ENCODE measurements at places on chromosomes 7 and 10. TPM values are rescaled to one million over a fixed set of nuclear protein-coding genes. Genes with fewer than 3 reads are reported as not detected.

ELFN1 gene
- total RNA-seq, result 4.6 TPM

GRCh38 chr7:127393368-127394058 lies 1.0 kb upstream of the ZNF800 start:
- peak overlapping the region; percentile 94 for H3K4me3 ChIP-seq
- no peak overlapping the region for H3K27ac ChIP-seq
- peaks cover 18% of the 10 kb centered on the region for H3K36me3 ChIP-seq
- peaks cover 27% of the 10 kb centered on the region for H3K27me3 ChIP-seq

DNA sequence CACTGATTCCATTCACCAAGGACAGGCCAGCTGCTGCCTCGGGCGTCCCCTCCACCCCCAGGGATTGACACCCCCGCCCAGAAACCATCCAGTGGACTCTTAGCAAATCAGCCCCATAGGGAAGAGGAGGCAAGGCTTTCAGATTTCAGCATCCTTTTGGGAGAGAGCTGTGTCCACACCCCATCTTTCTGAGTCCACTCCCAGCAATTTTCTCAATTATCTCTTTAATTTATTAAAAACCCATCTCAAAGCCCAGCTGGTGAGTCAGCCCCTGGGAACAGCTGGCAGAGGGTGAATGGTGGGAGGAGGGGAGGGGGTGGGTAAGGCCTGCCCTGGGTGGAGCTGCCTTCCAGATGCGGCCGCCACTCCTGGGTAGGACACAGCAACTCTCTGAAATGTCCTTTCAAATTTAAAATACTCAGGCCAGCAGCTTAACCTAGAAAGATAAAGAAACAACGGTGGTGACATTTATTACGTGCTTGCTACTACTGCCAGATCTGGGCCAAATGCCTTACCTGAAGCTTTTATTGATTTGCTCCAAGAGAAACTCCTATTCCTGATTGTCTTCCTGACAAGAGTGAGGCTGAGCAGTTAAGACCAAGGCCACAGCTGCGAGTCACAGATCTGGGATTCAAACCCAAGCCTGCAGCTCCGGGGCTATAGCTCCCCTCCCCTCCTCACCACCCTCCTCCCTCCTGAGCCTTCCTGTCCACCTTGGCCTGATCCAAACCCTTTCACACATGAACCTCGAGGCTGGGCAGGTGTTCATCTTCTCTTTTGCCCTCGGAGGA lies 120.4 kb downstream of the RGS10 start:
- H3K4me1 ChIP-seq, result no peaks in the 10 kb centered on the region
- no peak for DNase-seq
- H3K27ac ChIP-seq, result no peak overlapping the region
- no peak overlapping the region for H3K4me3 ChIP-seq
- no peaks in the 10 kb centered on the region for H3K27me3 ChIP-seq
- H3K36me3 ChIP-seq, result no peaks in the 10 kb centered on the region

DNA sequence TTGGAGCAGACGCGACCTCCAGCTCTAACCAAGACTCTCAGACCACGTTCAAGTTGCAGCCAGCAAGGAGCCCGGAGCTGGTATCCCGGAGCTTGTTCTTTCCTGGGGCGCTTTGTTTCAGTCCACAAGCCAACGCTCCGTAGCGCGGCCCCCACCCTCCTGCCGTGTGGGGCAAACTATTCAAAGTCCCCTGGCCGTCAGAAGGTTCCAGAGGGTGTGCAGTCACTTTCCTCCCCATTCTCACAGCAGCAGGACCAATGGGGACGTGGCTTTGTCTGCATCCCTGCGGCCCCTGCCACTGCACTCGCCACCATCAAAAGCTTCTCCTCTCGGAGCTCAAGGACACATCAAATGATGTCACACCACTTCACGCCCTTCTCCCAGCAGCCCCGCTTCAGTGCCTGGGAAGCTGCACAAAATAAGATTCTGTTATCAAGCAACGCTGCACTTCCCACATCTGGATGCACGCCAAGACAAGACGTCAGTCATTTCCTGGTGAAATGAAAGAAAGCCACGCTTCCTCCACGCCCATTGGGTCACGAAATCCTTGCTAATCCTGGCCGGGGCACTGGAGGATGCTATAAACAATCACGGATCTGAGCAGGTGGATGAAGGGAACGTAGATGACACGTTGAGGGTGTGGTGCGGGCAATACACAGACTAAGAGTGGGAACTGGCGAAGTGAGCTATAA lies 348.2 kb downstream of the PTPRN2 start:
- no peak overlapping the region for H3K27ac ChIP-seq
- no peaks in the 10 kb centered on the region for H3K4me1 ChIP-seq
- H3K27me3 ChIP-seq, result no peaks in the 10 kb centered on the region

CALCR gene
- 16.8 TPM for total RNA-seq

DNA sequence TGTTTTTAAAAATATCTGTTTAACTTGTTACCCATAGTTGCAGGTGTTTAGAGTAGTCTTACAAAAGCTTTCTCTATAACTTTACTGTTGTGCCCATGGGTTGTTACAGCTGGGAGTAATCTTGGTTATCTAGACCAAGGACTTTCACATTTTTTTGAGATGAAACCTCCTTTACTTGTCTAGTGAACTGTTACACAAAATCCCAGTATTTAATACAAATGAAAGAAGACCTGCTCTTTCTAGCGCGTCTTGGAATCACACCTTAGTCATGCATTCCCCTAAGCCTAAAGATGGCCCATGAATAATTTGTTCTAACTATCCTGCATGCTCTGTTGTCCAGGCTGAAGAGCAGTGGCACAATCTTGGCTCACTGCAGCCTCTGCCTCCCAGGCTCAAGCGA lies 38.0 kb downstream of the CSGALNACT2 start:
- H3K4me3 ChIP-seq, result no peak overlapping the region
- H3K4me1 ChIP-seq, result no peaks in the 10 kb centered on the region
- no peak for DNase-seq
- no peaks in the 10 kb centered on the region for H3K27me3 ChIP-seq
- peaks cover 29% of the 10 kb centered on the region for H3K36me3 ChIP-seq

OIT3 gene
- not detected for total RNA-seq

EPO gene
- 0.29 TPM for total RNA-seq

GPR26 gene
- total RNA-seq, result not detected

DNA sequence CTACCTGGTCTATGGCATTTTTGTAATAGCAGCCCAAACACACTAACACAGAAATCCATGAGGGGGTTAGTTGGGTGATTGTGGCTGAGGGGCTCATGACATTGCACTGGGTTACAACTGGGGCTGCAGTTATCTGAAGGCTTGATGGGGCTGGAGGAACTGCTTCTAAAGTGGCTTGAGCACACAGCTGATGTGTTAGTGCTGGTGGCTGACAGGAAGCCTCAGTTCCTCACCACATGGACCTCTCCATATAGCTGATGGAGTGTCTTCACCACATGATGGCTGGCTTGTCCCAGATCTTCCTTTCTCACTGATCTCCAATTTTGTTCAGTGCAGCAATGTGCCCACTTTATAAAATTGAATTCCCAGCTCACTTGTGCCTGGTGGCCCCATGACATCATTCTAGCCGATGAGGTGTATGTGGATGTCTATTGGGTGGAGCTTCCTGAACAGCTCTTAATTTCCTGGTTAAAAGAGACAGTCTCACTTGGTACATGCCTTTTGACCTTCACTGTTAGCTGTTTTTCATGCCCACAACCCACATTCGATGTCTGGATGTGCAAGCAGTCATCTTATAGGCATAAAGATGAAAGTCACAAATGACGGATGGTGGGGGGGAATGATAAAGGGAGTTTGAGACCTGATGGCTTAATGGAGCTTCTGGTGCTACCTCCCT lies 166.9 kb upstream of the BMPER start:
- no peak overlapping the region for H3K4me3 ChIP-seq
- H3K27me3 ChIP-seq, result no peaks in the 10 kb centered on the region
- H3K27ac ChIP-seq, result no peak overlapping the region
- DNase-seq, result no peak
- H3K36me3 ChIP-seq, result no peaks in the 10 kb centered on the region
- H3K4me1 ChIP-seq, result peaks cover 4% of the 10 kb centered on the region

GRCh38 chr10:5502061-5502521 lies 2.7 kb upstream of the CALML5 start:
- no peaks in the 10 kb centered on the region for H3K36me3 ChIP-seq
- no peak overlapping the region for H3K27ac ChIP-seq
- H3K27me3 ChIP-seq, result no peaks in the 10 kb centered on the region

DNA sequence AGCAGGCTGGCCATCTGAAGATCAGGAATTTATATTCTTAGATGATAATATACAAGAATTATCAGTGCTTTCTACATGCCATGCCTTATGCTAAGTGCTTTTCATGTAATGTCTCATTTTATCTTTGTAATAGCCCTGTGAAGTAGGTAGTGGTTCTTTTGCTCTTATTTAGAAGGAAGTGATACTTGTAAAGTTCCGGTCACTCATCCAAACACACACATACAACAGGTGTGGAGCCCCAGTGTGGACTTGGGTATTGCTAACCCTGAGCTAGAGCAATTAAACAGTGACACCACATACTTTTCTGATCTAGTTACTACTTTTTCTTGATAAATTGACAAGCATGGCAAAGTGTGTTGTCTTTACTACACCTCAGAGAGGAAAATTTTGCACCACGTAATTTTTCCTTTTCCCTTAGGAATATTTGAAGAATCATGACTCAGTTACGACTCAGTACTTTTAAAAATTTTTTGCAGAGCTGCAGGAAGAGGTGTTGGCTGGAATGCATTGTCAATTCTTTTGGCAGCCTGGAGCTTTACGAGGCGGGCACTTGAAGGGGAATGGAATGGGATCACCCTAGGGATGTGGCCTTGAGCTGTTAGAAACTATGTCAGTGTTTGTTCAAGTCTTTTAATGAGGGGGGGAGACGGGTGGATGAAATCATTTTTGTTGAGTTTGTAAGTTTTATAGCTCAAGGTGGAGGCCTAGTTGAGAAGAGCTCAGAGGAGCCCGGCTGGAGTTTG lies 212.5 kb upstream of the CELF2 start:
- no peaks in the 10 kb centered on the region for H3K36me3 ChIP-seq
- no peak for DNase-seq
- no peak overlapping the region for H3K27ac ChIP-seq
- H3K4me3 ChIP-seq, result no peak overlapping the region

ENKUR gene
- not detected for total RNA-seq

DNA sequence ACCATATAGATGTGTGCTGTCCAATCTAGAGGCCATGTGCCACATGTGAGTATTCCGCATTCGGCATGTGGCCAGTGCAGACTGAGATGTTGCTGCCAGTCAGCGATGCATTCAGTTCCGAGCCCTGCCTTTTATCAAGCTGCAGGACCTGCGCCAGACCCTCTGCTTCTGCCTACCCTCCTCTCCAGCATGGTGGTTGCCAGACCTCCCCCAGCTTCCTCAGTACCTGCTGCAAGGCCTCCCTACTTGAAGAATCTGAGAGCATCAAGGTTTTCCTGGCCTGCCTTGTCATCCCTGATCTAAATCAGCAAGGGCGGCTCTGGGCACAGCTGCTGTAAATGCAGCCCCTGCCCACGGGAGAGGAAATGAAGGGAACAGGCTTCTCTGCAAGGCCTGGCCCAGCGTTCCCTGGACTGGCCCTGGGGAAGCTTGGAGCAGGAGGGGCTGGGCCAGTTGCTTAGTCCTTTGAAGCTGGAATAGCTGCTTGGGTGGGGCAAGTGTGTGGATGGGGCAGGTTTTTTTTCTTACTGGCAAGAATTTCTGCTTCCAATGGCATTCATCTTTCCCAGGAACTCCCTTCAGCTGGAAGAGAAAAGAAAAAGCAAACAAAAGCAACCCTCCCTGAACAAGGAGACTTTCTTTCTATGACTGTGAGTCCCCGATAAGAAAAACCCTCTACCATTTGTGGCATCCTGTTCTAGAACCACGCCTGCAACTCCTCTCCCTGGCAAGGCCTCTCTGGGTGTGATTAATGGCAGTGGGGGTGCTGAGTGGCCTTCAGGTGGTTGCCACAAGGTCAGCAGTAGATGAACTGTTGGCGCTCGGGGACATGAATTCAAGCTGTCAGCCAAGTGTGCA lies 93.0 kb downstream of the NHLRC2 start:
- no peaks in the 10 kb centered on the region for H3K36me3 ChIP-seq
- no peaks in the 10 kb centered on the region for H3K27me3 ChIP-seq
- no peak overlapping the region for H3K4me3 ChIP-seq

GRCh38 chr7:51219261-51219988 lies 97.2 kb downstream of the COBL start:
- no peak overlapping the region for H3K4me3 ChIP-seq
- H3K4me1 ChIP-seq, result no peaks in the 10 kb centered on the region
- H3K27me3 ChIP-seq, result no peaks in the 10 kb centered on the region
- H3K36me3 ChIP-seq, result no peaks in the 10 kb centered on the region
- peak; percentile 48 for DNase-seq

DNA sequence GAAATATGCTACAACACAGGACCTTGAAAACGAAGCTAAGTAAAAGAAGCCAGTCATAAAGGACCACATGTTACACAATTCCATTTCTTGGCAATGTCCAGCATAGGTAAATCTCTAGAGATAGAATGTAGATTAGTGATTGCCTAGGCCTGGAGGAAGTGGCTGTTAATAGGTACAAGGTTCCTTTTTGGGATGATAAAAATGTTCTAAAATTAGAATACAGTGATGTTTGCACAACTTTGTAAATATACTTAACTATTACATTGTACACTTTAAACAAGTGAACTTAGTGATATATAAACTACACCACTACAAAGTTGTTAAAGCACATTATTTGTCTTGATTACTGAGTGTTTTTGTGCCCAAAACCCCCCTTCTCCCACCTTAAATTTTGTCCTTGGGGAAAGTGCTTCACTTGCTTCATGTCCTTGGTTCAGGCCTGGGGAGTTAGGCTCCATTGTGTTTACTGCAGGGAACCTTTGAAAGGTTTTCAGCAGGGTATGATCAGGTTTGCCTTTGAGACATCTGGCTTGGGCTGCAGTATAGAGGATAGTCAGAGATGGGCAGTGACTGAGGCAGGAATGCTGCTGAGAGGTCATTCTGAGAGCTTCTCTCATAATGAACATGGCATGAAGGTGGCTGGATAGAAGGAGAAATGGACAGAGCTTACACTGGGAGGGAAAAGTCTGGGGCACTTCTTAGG lies 1052.6 kb downstream of the REEP3 start:
- no peaks in the 10 kb centered on the region for H3K36me3 ChIP-seq
- H3K27ac ChIP-seq, result no peak overlapping the region
- H3K27me3 ChIP-seq, result no peaks in the 10 kb centered on the region
- no peaks in the 10 kb centered on the region for H3K4me1 ChIP-seq
- no peak overlapping the region for H3K4me3 ChIP-seq

DNA sequence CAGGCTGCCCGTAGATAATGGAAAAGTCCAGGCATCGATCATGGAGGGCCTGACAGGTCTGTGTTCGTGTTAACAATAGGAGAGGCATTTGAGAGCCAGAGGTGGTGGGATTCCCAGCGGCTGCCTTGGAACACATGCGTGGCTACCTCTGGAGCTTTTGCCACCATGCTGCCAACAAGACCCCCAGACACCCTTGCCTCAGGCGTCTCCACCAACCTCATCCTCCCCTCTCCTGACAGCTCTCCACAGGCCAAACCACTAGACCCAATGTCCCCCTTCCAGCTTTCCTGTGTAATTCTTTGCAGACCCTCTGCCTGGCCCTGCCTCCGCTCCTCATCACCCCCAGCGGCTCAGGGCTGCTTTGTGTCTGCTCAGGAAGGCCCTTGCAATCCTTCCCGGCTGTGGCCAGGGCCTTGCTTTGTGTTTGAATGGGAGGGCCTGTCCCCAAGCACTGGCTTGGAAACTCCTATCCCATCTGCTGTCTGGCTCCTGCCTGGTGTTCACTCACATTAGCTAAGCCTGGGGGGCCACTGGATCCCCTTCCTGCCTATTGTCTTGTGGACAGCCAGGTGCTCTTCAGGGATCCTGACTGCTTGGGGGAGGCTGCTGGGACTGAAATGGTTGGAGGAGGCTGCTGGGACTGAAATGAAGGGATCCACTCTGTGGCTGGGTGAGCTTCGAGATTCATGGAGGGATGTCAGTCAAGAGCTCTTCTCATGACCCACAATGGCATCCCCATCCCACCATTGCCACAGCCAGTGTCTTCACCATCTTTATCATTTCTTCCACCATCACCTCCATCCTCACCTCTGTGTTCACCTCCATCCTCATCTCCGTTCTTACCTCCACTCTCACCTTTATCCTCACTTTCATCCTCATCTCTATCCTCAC lies 60.8 kb upstream of the ELN start:
- H3K36me3 ChIP-seq, result no peaks in the 10 kb centered on the region
- peak overlapping the region; percentile 70 for H3K27ac ChIP-seq
- no peak overlapping the region for H3K4me3 ChIP-seq
- DNase-seq, result no peak

Measured in endodermal cell (in vitro differentiated cells).